ENCODE measurements at places on chromosomes 7 and 10.

DNA sequence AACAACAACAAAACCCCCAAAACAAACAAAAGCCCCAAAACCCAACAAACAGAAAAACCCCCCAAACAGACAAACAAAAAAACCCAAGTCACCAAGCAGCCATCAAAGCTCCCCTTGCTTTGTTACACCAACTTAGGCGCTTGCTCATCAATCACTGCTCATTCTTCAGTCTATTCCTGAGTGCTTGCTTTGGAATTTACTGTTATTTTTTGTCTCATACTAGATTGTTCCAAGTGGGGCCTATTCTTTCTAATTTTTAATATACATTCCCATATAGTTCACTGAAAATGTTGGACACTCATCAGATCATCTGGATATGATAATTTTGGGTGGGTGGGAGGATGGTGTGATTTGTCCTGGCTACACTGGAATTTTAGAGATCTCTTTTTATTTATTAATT, 126.0 kb upstream of the JCAD start:
- DNase-seq = no peak

- no peak for DNase-seq
Observed at GRCh38 chr10:118980135-118980865, 49.2 kb upstream of the NANOS1 start.

DNA sequence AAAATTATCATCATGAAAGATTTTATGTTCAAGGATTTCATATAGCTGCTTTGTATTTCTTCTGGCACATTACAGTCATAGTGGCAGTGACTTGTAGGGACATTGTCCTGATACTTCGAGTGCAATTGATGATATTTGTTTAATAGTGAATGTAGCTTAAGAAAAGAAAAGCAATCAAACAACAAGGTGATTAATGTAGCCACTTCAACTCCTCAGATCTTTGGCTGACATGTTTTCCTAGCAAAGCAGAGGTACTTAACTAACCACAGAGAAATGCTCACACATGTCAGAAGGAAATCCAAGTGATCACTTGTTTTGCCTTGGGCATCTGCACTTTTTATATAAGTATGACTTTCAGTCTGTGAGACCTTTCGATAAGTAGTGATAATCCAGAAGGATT, 470.3 kb downstream of the AUTS2 start:
- no peak for DNase-seq

- DNase-seq = no peak
Observed at GRCh38 chr7:69717221-69717620, 118.9 kb downstream of the AUTS2 start.

GRCh38 chr10:125722811-125723210, 3.3 kb downstream of the EDRF1 start:
- no peak for DNase-seq

DNA sequence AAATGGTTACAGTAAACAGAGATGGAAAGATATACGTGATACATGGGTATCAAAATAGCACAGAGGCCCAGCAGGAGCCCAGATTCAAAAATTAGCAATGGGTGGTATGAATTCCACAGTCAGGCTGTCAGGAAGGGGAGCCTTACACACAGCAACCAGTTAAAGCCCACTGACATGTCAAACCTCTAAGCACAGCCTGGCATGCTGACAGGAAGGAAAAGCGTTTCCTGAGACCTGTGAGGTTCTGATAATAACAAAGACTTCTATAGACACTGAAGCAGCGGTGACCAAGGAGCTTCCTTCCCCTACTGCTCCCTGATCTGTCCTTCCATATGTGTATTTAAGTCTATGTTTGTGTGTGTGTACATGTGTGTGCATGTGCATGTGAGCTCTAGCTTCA, 89.9 kb downstream of the PHYHIPL start:
- no peak for DNase-seq

- DNase-seq = no peak
Observed at GRCh38 chr7:140182917-140183316, 6.1 kb upstream of the KDM7A start.

DNA sequence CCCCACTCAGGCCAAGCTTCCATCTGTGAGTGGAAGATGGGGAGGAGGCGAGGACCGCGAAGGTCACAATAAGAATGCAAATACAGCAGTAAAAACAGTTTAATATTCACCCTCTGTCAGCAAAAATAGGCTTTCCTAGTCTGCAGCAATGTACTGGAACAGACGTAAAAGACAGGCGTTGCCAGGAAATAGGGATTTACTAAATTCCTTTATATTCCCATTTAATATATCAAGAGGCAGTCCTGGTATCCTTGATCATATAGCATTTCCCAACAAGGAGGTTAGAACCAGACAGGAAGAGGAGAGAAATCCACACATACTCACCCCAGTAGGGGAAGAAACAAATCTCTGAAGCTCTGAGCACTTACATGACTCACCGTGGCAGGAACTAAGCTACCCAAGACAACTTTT, 1054.9 kb upstream of the C7orf33 start:
- no peak for DNase-seq

- peak; percentile 80 for DNase-seq
Observed at GRCh38 chr7:143901668-143902331, at the start of gene TCAF1. TCAF1 (minus strand) TSS chr7:143902176; CDS start chr7:143876608, 25,568 bp downstream.

DNA sequence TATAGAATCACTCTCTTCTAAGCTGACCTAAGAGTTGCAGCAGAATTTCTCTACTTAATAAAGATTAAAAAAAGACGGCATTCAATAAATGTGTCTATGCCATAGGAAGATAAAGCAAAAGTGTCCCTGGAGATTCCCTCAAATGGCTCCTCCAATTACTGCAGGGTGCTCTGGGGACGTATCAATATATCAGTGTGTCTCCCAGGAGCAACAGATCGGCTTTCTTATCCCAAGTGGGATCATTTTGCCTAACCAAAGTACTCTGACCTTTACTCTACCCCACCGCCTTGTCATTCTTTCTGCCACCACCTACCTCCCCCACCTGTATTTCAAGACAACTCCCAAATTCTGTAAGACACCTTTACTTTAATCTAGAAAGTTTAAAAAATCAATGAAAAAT, 202.0 kb upstream of the SEMA3C start:
- no peak for DNase-seq

GRCh38 chr10:93152136-93152535, 78.4 kb downstream of the CYP26A1 start:
- no peak for DNase-seq

- DNase-seq = no peak
Observed at GRCh38 chr7:90825779-90826178, 229.7 kb downstream of the CDK14 start.

DNA sequence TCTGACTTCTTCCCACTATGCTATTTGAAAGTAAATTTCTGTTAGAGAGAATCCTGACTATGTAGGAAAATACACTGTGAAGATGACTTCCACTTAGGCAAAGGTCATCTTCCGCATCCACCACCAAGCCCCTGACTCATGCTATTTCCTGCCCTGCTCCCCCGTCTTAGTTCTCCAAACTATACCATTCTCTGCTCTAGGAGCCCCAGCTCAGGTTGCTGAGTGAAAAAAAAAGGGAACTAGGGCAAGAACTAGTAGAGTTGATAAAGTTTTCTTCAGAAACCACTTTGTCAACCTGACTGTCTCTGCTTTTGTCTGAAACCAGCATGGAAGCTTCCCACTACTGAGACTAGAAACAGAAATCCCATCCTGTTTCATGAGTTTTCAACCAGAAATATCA, 96.9 kb downstream of the EVX1 start:
- no peak for DNase-seq

- no peak for DNase-seq
Observed at GRCh38 chr10:6411436-6411835, 168.6 kb downstream of the PRKCQ start.

DNA sequence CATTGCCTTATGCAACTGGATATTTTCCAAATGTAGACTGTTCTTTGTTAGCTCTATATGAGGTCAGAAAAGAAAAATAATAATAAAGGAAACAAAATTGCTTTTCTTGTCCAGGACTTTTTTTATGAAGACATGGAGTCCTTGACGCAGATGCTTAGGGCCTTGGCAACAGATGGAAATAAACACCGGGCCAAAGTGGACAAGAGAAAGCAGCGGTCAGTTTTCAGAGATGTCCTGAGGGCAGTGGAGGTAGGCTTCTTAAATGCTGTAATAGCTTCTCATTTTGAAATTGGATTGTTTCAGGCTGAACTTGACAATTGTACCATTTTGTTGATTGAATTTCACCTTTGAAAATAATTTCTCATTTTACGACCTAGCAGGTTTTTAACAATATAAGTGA, 12.9 kb upstream of the LSMEM1 start:
- DNase-seq = no peak

DNA sequence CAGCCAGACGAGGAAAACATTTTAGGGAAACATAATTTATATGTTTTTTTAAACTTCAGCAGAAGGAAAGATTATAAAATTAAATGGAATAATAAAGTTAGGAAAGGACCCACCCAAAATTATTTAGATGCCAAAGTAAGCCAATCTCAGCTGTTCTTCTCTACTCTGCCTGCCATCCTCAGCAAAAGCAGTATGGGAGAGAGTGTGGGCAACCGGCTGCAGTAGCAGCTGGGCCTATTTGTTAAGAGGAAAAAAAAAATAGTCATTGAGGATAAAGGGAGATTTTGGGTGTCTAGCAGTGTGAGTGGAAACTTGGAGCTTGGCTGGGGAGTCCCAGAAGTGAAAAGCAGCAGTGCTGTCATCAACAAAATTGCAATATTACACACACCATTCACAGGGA, 15.4 kb downstream of the SEMA3E start:
- no peak for DNase-seq

DNA sequence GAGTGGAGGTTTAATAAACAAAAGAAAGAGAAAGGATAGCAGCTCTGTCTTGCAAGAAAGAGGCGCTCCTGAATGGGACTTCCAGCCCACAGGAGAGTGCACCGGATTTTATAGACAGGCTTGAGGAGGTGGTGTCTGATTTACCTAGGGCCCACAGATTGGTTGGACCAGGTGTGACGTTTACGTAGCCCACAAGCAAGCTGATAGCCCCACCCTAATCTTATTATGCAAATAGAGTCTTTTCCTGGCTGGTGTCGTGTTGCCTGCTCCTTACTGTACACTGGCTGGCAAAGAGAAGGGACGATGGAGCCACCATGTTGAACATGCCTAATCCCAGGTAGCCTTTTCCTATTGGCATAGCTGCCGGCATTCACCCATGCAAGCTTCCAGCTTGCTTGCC, 319.7 kb upstream of the POM121L12 start:
- DNase-seq = no peak

GRCh38 chr10:113151190-113151666, 201.2 kb downstream of the TCF7L2 start:
- no peak for DNase-seq

DNA sequence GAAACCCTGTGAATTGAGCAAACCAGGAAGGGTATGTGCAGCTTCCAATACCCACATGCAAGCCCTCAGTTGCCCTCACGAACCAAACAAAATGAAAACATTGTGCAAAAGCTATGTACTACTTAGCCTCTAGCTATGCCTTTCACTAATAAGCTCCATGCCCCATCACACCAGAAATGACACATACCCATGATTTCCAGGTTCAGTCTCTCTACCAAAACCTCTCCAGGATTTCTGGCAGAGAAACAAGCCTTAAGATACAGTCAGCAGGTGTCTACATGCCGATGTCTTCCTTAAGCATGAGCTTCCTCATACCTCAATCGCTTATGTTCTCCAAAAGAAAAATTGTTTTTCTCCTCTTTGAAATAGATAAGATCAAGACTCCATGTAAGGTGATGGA, 527.8 kb upstream of the AUTS2 start:
- DNase-seq = no peak

All from activated T-helper 1 cell treated with Interleukin-2 at 50 U/mL for 16 hours (primary cell).